Chondrocyte (in vitro differentiated cells): ENCODE measurements at places on chromosomes 16 and 17. TPM values are rescaled to one million over a fixed set of nuclear protein-coding genes. Genes with fewer than 3 reads are reported as not detected.

DNA sequence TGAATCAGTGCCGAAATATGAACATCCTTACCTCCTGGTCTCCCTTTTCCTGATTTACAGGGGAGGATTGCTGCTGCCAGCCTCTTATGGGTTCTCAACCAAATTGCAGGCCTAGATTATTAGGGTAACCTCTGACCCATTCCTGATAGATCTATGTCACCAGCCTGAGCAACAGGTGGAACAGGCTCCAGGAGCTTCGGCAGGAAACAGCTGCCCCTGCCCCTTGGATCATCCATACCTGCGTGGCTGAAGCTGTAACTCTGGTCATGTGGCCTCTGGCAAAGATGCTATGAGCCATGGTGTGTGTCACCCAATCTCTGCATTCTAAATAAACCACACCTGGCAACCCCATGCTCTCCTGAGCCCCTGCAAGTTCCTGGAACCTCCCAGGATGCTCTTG lies 18.4 kb upstream of the RBBP6 start:
- no peaks in the 10 kb centered on the region for H3K36me3 ChIP-seq
- H3K27me3 ChIP-seq = peaks cover 14% of the 10 kb centered on the region
- no peak overlapping the region for H3K4me3 ChIP-seq
- peaks cover 5% of the 10 kb centered on the region for H3K4me1 ChIP-seq
- H3K27ac ChIP-seq = no peak overlapping the region

DNA sequence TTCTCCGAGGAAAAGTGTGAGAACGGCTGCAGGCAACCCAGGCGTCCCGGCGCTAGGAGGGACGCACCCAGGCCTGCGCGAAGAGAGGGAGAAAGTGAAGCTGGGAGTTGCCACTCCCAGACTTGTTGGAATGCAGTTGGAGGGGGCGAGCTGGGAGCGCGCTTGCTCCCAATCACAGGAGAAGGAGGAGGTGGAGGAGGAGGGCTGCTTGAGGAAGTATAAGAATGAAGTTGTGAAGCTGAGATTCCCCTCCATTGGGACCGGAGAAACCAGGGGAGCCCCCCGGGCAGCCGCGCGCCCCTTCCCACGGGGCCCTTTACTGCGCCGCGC lies at the start of gene ERBB2:
TSS of gene ERBB2 (plus strand) at position 247 of the 330 bp plus-strand sequence. CDS start 175 bp downstream, outside the sequence.
- peak within 1 kb of the TSS; percentile 87 for H3K27ac ChIP-seq
- peaks cover 46% of the 10 kb centered on the region for H3K4me1 ChIP-seq
- H3K27me3 ChIP-seq = no peaks in the 10 kb centered on the region
- H3K4me3 ChIP-seq = peak within 1 kb of the TSS; percentile 88
- no peaks in the 10 kb centered on the region for H3K36me3 ChIP-seq

DNA sequence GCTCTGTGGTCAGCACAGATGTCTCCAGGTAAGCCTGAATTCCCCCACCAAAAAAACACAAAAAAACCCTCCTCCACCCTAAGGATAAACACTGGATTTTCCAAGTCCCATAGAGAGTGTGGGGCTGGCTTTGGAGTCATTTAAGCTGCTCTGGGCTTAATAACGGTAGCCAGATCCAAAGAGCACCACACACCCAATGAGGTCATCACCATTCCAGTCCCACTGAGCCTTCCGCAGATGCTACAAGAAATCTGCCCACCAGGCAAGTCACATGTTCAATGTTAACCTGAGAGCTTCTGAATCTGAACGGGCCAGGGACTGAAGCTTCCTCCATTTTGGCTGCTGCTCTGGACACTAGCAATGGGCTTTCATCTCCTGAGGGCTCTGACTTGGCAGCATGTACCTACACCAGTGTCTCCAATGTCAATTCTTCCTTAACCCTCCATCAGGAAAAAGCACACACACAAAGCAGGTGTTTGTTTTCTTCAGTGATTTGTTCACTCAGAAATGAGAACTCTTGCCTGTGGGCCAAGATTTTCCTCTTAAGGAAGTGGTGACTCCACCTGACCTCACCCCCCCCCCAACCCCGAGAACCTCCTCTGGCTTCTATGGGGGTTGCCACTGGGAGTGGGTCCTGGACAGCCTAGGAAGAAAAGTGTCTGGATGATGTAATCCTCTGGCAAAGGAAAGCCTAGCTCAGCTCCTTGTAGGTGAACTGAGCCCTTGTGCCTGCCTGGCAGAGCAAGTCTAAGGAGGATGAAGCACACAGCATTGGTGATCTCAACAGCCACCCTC lies 220.1 kb downstream of the FOXL1 start:
- H3K4me3 ChIP-seq = no peak overlapping the region
- DNase-seq = no peak
- peaks cover 2% of the 10 kb centered on the region for H3K27me3 ChIP-seq
- no peaks in the 10 kb centered on the region for H3K36me3 ChIP-seq

GRCh38 chr16:17451843-17452242 lies 18.9 kb downstream of the XYLT1 start:
- H3K4me3 ChIP-seq = no peak overlapping the region
- H3K27ac ChIP-seq = no peak overlapping the region
- no peaks in the 10 kb centered on the region for H3K27me3 ChIP-seq
- H3K4me1 ChIP-seq = no peaks in the 10 kb centered on the region

- H3K4me1 ChIP-seq = no peaks in the 10 kb centered on the region
- H3K36me3 ChIP-seq = no peaks in the 10 kb centered on the region
- no peak overlapping the region for H3K27ac ChIP-seq
Measured at GRCh38 chr16:13148294-13148693, 246.9 kb downstream of the SHISA9 start.

Gene TSNAXIP1
- total RNA-seq = 1.8 to 3.1 TPM (median 2.3 TPM) in 3 replicates
